ENCODE measurements at places on chromosomes 1 and 21. TPM values are rescaled to one million over a fixed set of nuclear protein-coding genes. Genes with fewer than 3 reads are reported as not detected.

RGSL1 gene
- 37.1 TPM for polyA plus RNA-seq

DYNLT4 gene
- polyA plus RNA-seq: 0.47 TPM

ZNF496 gene
- 45.0 TPM for polyA plus RNA-seq

TMEM9 gene
- 124 TPM for polyA plus RNA-seq

PYHIN1 gene
- polyA plus RNA-seq: 0.58 TPM

GJA5 gene
- polyA plus RNA-seq: 5.6 TPM

BCAN gene
- 3.3 TPM for polyA plus RNA-seq

DNA sequence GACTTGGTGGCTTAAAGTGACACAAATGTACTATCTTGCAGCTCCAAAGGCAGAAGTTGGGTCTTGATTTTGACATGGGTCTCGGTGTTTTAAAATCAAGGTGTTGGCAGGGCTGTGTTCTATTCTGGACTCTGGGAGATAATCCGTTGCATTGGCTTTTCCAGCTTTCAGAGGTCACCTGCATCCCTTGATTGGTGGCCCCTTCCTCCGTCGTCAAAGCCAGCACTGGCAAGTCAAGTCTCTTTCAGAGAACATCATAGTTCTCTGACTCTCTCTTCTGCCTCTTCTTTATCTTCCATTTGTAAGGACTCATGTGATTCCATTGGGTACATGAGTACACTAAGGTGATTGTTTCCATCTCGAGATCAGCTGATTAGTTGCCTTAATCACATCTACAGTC lies 172.1 kb downstream of the CAMTA1 start:
- H3K4me1 ChIP-seq: peaks cover 47% of the 10 kb centered on the region
- no peak overlapping the region for H3K4me3 ChIP-seq
- no peaks in the 10 kb centered on the region for H3K27me3 ChIP-seq
- no peaks in the 10 kb centered on the region for H3K36me3 ChIP-seq

- H3K27me3 ChIP-seq: no peaks in the 10 kb centered on the region
- no peak for DNase-seq
- no peak overlapping the region for H3K27ac ChIP-seq
- no peak overlapping the region for H3K4me3 ChIP-seq
- H3K36me3 ChIP-seq: no peaks in the 10 kb centered on the region
Observed at GRCh38 chr21:34807146-34807880, 138.5 kb downstream of the CLIC6 start.

DNA sequence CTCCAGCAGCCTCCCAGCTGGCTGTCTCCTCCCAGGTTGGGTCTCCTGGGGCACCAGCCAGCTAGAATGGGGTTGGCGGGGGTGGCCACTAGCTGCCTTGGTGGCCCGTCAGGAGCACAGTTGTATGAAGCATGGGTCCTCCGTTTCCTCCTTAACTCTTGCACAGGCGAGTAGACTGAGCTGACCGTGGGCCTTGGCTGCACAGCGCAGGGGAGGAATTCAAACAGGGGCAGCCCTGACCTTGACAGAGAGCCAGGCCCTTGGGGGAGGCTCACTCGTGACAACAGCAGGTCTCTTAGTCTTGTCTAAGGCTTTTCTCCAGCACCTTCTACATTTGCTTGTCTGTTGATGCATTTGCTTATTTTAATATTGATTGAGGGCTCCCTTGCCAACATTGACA lies 114.1 kb downstream of the PRDM2 start:
- peaks cover 17% of the 10 kb centered on the region for H3K4me1 ChIP-seq
- H3K4me3 ChIP-seq: no peak overlapping the region
- no peaks in the 10 kb centered on the region for H3K36me3 ChIP-seq
- DNase-seq: peak; percentile 90
- no peak overlapping the region for H3K27ac ChIP-seq

DNA sequence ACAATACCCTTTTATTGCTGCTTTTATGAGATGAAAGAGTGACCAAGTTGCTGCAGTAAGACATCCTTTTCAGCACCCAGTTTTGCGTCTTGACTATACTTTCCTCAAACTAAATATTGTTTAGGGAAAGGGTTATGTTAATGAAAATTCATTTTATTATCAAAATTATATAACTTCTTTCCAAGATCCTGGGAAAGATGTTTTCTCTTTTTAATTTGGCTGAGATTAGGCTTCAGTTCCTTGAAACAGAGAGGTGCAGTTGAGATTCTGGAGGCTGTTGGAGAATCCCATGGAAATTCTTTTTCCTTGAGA lies 91.6 kb upstream of the KCNA3 start:
- no peak for DNase-seq
- no peak overlapping the region for H3K27ac ChIP-seq
- H3K4me1 ChIP-seq: no peaks in the 10 kb centered on the region
- no peaks in the 10 kb centered on the region for H3K36me3 ChIP-seq
- no peaks in the 10 kb centered on the region for H3K27me3 ChIP-seq

GRCh38 chr1:87089070-87089736 lies 174.8 kb downstream of the HS2ST1 start:
- no peaks in the 10 kb centered on the region for H3K36me3 ChIP-seq
- H3K27ac ChIP-seq: no peak overlapping the region
- no peak for DNase-seq

DNA sequence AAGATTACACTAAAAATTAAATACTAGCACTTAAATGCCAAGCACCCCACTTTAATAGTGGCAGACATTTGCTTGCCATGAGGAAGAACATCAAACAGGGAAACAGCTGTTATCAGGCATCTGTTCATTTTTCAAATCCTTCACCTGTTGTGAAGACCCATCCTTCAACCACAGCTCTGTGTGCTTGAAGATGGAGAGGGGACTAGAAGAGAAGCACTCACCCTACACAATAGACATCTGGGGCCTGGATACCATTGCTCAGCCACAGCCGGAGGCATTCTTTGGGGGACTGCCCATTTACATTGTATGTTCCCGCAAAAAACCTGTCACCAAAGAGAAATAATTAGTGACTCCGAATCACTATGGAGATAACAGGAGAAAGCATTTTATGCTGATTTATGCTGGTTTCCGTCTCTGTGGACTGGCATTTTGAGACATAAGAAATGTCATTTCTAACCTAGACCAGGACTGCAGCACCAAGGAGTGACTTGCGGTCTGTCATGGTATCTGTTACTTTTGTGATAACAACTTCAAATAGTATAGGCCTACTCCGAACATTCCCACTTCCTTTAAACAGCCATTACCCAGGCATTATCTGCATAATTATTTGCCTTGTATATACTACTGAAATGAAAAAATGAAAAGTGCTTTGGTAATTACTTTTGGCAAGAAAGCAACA lies 28.8 kb upstream of the MTF1 start:
- no peaks in the 10 kb centered on the region for H3K36me3 ChIP-seq
- DNase-seq: no peak
- no peak overlapping the region for H3K27ac ChIP-seq
- no peaks in the 10 kb centered on the region for H3K4me1 ChIP-seq
- no peak overlapping the region for H3K4me3 ChIP-seq

- H3K4me1 ChIP-seq: no peaks in the 10 kb centered on the region
- DNase-seq: no peak
- no peak overlapping the region for H3K27ac ChIP-seq
- H3K4me3 ChIP-seq: no peak overlapping the region
Observed at GRCh38 chr1:116891396-116892079, 18.2 kb upstream of the PTGFRN start.
